ENCODE measurements at places on chromosomes 1 and 21. TPM values are rescaled to one million over a fixed set of nuclear protein-coding genes. Genes with fewer than 3 reads are reported as not detected.

Gene LRRC8C
- total RNA-seq = 36.6 TPM

Gene OLFML2B
- total RNA-seq = 0.53 TPM

Gene PDPN
- 4.2 TPM for total RNA-seq

Gene LEFTY1
- not detected for total RNA-seq

Gene RGS21
- not detected for total RNA-seq

Gene AGT
- not detected for total RNA-seq
